ENCODE measurements at places on chromosomes 11 and 22.
A peak's percentile ranks its signal among the peaks of the same experiment; 100 is the strongest.

- DNase-seq: no peak
Observed at GRCh38 chr22:21102659-21103267, 57.0 kb downstream of the LRRC74B start.

GRCh38 chr11:62933750-62934495 lies 12.8 kb upstream of the CHRM1 start:
- DNase-seq: no peak

- no peak for DNase-seq
Observed at GRCh38 chr11:102912482-102912830, 37.7 kb upstream of the MMP12 start.

DNA sequence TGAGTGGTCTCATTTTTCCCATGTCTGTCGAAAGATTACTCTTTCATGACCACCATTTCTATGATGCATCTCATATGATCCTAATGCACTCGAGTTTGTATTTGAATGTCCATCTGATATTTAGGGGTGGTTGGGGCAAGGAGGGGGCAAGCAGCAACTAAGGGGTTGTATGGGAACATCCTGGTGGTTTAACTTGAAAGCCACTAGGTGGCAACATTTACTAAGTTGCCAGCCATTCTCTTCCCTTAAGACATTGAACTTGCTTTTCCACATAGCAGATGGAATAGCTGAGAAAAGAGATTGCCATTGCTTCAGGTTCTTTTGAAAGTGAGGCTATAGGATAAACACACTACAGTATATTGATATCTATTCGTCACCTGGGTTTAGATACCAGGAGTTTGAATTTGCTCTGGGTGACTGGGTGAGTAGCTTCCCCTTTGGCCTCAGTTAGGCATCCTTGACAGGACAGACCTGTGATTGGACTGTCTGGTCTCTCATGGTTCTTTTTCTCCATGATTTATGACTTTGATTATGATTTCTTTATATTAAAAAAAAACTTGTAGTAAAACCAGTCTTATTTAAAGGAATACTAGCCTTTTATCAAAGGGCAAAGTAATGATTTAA lies 32.4 kb downstream of the NF2 start:
- DNase-seq: peak; percentile 37

- no peak for DNase-seq
Observed at GRCh38 chr11:5553343-5553742, 5.0 kb upstream of the OR52H1 start.

DNA sequence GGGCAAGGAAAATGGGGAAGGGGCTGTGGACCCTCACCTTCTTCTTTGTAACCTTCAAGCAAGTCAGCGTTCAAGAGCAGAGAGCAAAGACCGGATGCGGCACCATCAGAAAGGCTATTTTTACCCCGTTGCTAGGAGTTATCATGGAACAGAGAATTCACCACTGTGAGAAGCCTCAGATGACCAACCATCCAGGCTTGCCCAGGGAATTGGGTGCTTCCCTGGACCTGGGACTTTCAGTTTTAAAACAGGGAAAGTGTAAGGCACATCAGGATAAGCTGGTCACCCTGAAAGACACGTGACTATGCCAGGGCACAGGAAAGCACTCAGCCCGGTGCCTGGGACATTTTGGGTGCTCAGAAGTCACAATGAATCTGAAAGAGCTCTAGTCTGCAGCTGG lies 10.4 kb downstream of the GALNT18 start:
- DNase-seq: no peak

DNA sequence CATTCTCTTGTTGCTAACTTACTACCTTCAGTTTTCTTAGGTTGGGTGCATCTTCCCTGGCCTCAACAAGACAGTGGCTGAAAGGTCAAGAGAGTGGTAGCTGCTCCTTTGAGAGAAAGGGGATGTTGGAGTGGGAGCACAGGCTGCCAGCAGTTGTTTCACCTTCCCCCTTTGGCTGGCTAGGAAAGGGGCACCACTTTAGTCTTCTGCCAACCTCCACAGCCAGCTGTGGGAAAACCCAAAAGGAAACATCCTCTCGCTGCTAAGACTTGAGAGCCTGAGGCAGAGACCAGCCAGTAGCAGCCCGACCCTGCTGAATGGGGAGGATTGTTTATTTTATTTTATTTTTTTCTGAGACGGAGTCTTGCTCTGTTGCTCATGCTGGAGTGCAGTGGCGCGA lies 34.4 kb downstream of the MARK2 start:
- no peak for DNase-seq

- no peak for DNase-seq
Observed at GRCh38 chr11:65708451-65708850, 3.6 kb upstream of the KAT5 start.

DNA sequence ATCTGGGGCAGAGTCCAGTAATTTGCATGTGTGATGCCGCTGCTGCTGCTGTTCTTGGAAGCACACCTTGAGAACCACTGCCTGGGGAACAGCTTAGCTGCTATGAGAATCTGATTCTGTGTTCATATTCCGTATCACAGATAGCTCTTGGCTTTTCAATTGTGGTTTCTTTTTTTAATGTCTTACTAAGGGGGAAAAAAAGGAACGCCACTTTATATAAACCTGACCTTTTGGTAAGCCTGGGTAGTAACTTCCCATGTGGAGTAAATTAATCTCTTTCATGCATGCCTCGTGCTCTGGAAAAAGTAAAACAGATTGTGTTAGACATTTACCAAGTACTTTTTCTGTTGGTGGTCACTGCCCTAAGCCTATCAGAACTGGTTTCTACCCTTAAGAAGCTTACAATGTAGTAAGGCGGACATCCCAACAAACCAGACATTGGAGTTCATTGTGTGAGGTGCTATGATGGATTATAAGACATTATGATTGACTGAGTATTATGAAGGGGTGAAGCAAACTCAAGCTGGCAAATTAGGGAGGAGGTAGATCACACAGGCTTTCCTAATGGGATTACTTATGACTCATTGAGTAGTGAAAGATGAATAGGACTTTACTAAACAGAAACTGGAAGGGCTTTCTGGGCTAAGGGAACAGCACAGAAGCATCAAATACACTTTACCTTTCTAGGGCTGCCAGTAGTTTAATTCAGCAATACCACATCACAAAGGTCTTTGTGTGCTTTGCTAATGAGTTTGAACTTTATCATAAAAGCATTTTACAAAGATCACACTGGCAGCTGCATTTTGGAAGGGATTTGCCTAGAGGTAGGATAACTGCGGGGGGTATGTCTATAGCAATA lies 64.7 kb downstream of the MAML2 start:
- DNase-seq: peak; percentile 73

- DNase-seq: no peak
Observed at GRCh38 chr11:10494636-10495463, 39.8 kb downstream of the AMPD3 start.

- DNase-seq: no peak
Observed at GRCh38 chr22:48367731-48368130, 1459.9 kb downstream of the BRD1 start.

DNA sequence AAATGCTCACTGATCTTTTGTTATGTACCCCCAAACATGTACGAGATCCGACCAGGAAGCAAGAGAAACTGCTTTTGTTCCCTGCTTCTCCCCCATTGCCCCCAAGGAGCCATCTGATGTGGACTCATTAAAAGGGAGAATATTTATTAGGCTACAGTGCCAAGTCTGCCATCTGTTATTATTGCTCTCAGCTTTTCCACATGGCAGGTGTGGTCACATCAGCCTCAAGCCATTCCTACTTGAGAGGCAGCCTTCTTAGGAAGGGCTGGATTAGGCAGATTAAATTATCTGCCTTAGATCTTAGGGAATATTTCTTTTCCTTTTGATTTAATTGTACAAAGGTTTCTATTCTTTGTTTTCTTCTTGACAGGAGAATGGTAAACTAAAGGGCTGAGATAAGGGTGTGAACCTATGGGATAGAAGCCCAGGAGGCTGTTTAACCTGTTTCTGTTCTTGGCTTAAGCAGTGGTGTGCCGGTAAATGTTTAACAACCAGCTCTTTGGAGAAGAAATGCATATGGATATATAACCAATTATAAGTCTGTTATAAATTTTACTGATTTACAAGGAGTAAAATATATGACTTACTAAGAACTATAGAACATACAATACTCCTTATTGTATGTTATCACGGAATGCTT lies 88.8 kb downstream of the PDHX start:
- no peak for DNase-seq

DNA sequence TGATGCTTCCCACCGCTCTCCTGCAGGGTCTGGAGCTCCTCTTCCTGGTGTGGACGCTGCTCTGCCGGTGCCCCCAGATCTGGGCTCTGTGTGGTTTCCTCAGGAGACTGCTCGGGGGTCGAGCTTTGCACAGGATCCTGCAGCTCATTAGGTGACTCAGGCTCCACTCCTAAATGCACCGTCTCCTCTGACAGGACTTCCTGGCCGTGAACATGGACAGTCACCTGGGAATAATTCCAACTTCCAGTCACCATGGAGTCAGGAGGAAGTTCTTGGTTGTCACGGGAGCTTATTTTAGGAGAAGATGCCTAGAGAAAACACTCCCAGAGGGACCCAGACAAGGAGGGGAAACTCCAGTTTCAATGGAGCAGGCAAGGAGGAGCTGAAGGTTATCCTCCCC lies 11.9 kb downstream of the ZNF202 start:
- DNase-seq: no peak

GRCh38 chr22:23270798-23271596 lies 90.7 kb downstream of the BCR start:
- no peak for DNase-seq

GRCh38 chr11:68610452-68611116 lies 73.8 kb upstream of the GAL start:
- no peak for DNase-seq

GRCh38 chr22:48593551-48593950 lies 1234.1 kb downstream of the BRD1 start:
- no peak for DNase-seq

DNA sequence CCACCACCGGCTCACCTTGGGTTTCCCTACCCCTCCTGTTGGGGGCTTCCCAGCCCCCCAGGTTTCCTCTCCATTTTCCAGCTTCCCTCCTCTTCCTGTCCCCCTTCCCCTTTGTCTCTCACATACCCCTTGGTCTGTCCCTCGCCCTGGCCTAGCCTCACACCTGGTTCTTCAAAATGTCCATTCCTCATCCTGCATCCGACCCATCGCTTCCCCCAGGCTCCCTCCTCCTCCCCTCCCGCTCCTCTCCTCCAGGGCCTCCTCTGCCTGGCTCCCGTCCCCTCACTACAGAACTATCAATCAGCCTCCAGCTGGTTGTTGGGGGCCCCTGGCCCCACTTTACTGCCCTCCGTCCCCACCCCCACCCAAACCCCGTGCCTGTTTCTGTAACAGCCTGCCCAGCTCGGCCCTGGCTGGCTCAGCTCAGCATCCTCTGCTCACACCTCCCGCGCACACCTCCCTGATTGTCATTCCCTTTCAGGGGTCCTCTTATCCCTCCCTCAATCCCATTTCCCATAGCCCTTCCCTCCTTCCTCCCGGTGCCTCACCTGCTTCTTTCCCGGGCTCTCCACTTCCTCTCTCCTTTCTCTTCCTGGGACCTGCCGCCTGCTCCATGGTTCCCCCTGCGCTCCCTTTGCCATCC lies 1.2 kb downstream of the CNIH2 start:
- DNase-seq: no peak
